ENCODE measurements at places on chromosomes 6 and 20.

DNA sequence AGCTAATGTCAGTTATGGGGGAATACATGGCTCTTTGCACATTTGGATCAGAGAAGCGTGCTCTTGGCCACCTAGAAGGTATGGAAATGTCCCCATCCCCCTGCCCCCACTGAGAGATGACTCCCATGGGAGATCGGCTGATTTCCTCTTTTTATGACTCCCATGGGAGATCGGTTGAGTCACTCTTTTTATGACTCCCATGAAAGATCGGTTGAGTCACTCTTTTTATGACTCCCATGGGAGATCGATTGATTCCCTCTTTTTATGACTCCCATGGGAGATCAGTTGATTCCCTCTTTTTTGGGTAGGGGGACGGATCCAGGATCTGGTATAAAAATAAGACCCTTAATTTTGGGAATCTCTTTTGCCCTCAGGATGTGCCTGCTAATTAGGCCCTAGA lies 10.3 kb upstream of the TAAR9 start:
- no peak for DNase-seq

GRCh38 chr6:1873781-1874180 lies 264.1 kb downstream of the FOXC1 start:
- no peak for DNase-seq

GRCh38 chr20:12824328-12825225 lies 184.2 kb upstream of the SPTLC3 start:
- DNase-seq, result no peak

DNA sequence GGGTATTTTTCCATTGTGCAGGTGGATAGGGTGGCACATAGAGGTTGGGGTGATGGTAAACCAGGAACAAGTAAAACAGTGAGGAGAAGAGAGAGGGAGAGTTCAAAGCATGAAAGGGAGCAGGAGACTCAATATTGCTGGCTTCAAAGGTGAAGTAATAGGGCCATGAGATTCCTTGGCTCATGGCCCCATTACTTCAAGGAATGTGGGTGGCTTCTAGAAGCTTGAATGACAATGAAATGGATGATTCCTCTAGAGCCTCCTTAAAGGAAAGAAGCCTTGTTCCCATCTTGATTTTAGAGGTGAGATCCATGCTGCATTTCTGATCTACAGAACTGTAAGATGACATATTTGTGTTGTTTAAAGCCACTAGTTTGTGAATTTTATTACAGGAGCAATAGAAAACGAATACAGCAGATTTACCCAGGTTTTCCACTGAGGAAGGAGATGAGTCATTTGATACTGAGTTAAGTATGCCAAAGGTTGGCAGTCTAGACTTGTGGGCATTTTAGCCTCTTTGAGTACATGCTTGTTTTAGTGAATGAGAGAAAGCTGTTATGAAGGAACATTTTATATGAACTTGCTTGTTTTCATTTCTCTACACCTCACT lies 110.4 kb downstream of the PLCB4 start:
- DNase-seq, result no peak

DNA sequence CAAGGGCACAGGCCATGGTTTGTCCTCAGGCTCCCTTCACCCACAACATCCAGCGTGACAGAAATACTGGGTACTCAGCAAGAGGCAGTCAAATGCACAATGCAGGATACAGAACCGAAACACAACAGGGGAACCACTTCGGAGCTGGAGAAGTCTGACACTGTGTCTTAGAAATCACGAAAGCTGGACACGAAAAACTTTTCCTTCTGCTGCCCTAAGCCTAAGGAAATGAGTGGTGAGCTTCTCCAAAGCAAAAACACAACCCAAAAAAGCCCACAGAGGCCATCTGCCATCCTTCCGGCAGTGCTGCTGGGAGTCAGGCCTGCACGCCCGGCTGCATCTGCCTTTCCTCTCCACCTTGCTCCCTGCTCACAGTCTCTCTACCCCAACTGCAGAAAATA lies 106.3 kb downstream of the SLC23A2 start:
- no peak for DNase-seq

DNA sequence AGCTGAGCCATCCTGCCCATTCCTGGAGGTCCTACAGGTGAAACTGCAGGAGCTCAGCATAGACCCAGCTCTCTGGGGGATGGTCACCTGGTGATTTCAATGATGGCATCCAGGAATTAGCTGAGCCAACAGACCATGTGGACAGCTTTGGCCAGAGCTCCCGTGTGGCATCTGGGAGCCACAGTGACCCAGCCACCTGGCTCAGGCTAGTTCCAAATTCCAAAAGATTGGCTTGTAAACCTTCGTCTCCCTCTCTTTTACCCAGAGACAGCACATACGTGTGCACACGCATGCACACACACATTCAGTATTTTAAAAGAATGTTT lies 44.0 kb downstream of the SIRPA start:
- DNase-seq, result no peak

DNA sequence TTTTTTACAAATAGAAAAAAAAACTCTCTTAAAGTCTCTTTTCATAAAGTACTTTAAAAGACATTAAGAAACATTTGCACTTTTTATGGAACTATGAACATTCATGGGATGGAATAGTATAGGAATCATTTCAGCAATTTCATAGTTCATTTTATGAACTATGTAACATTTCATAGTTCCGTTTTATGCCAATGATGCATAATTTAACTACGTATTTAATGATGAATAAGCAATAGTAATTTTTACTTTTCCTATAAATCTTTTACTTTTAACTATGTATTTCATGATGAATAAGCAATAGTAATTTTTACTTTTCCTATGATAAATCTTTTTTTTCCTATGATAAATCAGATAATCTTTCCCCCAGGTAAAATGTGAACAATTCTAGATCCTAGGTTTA lies 47.7 kb downstream of the FAM184A start:
- DNase-seq, result no peak

DNA sequence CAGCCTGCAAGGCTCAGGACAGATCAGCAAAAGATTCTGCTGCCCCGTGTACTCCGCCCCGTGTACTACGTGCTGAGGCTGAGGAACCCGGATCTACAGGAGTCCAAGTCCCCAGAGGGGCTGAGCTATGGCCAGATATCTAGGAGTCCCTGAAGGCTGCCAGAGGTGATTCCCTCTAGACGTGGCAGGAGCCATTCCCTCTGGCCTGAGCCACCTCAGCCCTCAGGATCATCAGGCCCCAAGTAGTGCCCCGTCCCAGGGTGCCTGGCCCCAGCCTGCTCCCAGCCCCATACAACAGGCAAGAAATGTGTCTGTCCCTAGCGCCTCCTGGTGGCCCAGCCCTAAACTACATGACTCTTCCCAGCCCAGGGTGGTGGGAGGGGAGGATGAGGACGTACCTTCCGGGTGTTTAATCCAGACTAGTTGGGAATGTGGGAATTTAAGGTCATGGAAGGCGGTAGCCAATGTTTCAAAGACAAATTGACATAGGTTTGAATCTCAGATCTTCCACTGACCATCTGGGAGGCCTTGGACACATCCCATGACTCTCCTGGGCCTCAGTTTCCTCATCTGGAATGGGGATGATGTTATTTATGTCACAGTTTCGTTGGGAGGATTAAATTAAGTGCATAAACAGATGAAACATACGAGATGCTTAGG lies 49.4 kb upstream of the PTPN1 start:
- peak; percentile 88 for DNase-seq

- no peak for DNase-seq
Measured at GRCh38 chr6:123898665-123899064, 95.0 kb downstream of the NKAIN2 start.

DNA sequence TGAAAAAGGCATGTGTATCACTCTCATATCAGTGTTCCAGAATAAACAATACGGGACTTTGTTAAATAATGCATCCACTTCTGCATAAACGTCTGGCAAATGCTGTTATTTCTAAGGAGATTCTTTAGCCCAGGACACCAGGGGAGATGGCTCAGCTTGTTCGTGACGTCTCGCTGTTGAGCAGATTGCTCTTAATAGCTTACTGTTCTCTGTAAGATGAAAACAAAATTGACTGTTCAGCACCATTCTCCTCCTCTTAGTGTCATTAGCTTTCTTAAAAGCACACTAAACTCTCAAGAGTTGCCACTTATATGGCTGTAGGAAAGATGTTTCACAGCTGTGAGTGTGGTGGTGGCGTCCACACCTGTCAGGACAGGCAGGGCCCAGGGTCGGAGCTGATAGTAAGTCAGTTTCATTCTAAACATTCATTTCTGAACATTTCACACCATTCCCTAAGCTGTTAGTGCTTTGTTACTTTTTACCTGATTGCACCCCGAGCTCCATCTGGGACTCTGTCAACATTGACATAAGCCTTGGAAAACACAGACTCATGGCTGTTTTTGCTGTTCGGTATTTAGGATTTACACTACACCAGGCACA lies 132.1 kb downstream of the ZDHHC14 start:
- DNase-seq, result no peak

- DNase-seq, result peak; percentile 68
Measured at GRCh38 chr20:57399587-57400155, 8.5 kb downstream of the RBM38 start.

DNA sequence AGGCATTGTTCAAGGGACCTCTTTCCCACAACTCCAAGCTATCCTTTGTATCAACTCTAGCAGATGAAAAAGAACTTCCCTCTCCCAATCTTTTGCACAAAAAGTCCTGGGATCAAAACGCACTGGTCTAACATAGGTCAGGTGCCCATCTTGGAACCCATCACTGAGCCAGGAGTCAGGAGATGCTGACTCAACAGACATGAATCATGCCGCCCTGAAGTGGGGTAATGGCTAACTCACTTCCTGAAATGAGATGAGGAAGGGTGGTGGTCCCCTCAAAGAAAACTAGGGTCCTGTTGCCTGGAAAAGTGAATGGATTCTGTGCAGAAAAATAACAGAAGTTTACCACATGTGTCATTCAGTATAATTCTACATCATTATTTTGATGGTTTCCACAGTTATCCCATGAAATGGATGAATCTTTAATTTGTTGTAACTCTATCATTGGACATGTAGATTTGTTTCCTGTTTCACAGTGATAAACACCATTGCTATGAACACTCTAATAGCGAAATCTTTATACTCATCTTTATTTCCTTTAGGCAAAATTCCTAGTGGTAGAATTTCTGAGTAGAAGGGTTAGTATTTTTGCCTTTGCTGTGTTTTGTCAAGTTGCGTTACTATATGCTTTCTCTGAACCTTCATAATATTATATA lies 151.3 kb downstream of the SLC16A10 start:
- no peak for DNase-seq

DNA sequence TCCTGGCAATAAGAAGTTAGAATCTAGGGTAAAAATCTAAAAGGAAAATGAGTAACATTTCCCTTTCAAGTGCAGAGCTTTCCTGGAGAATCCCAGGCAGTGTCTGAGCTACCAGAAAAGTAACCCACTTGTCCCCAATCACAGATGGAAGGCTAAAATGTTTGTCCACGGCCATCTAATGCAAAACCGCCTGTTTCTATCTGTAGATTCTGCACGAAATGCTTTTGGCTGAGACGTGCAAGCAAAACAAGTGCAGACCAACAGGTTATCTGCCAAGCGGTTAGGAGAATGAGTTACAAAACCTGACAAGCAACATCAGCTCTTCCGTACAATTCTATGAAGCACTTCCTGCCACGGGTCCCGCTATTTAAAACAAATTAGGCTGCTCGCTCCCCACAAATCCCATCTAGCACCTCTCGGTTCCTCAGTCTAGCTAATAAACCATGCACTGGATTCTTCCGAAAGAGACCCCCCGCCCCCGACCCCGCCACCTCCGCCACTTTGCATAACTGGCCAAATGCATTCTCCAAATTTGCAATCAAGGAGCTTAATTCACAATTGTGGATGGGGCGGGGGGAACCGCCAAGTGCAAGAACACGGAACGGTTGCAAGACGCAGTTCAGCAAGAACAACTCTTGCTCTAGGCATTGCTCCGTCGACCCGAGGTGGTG lies 1.4 kb downstream of the ELOVL5 start:
- no peak for DNase-seq

DNA sequence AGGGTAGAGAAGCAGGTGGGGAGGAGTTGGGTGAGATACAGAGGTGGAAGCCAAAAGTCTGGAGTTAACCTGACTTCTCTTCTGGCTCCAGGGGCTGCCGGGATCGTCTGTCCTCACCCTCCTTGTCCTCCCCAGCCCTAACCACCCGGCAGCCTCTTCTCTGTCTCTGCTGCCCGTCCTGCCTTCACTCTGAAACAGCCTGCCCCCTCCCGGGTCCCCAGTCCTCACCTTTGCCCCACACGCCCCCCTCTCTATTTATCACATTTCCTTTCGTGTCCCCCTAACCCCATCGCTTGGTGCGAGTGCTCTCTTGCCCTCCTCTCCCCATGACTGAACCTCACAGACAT lies 5.7 kb downstream of the RING1 start:
- no peak for DNase-seq

GRCh38 chr20:56359212-56360132 lies 698 bp downstream of the FAM210B start:
- peak; percentile 24 for DNase-seq

- no peak for DNase-seq
Measured at GRCh38 chr20:59005523-59006166, 1.4 kb downstream of the CTSZ start.

- DNase-seq, result no peak
Measured at GRCh38 chr6:122289762-122290539, 109.5 kb upstream of the HSF2 start.

GRCh38 chr6:15077006-15077405 lies 168.9 kb upstream of the JARID2 start:
- DNase-seq, result no peak

GRCh38 chr20:58097429-58097828 lies 131.0 kb downstream of the ANKRD60 start:
- no peak for DNase-seq

- no peak for DNase-seq
Measured at GRCh38 chr20:55515832-55516231, 489.5 kb downstream of the CBLN4 start.

GRCh38 chr6:49841424-49841823 lies 24.9 kb downstream of the CRISP1 start:
- DNase-seq, result no peak

- no peak for DNase-seq
Measured at GRCh38 chr20:51512645-51513044, 29.9 kb downstream of the NFATC2 start.

DNA sequence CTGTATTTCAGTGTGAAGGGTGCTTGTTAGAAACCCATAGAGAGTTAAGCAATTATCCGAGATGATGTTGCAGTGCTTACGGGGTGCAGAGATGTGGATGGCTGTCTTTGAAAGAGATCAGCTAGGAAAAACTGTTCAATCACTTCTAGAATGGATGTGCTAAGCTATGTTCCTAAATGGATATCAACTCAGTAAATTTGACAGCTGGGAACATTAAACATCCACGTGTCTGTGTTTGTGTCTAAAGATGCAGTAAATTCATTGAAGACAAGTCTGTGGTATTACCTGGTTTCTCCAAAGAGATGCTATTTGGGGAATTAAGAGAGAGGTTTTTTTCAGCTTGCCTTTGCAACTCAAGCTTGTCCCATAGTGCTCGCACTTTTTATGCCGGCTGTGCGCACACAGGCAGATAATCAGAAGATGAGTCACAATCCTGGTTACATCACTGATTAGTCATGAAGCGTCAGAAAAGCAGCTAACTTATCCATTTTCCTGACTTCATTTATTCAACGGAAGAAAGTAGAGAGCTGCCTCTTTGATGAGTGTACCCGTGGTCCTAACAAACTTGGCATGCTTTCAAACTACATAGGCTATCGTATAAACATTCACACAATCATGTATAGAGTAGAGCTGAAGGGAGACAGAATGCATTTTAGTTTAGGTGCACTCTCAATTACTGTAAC lies 691.7 kb upstream of the SLC35B3 start:
- DNase-seq, result no peak

GRCh38 chr6:135162678-135163439 lies 18.2 kb upstream of the MYB start:
- peak; percentile 67 for DNase-seq

Data from activated naive CD8-positive, alpha-beta T cell treated with anti-CD3 and anti-CD28 coated beads, Interleukin-2, amount 50 U/mL, for 24 hours (primary cell).